Immature natural killer cell (primary cell): ENCODE measurements at places on chromosomes 12 and 14.

- DNase-seq, result no peak
These were observed 13.3 kb upstream of the KRT86 start for GRCh38 chr12:52261208-52261484.

- peak; percentile 52 for DNase-seq
These were observed 1004.2 kb downstream of the TMEM121 start for GRCh38 chr14:106530423-106531107.

DNA sequence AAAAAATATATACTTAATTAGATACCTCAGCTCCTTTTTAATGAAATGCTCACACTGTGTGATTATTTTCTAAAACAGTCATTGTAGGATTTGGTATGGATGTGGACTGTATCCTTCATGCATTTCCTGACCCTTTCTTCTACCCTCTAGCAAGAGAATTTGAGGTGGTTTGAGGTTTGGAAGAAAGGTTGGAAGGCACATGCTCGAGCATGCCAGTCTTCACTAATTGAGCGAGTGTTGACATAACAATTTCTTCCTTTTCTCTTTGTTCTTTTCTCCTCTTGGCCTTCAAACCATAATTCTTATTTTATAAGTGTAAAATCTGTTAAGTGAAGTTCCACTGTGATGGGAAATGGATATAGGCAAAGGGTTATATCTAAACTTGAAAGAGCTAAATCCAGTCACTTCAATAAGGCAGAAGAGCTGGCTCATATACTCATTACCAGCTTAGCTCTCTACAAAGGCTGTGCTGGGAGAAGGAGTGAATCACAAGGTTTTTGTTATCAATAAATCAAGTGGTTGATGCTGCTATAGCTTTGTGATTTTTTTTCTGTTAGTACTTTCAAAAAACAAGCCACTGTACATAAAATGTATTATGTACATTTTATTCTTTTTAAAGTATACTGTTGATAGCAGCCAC, 16.2 kb upstream of the PTHLH start:
- no peak for DNase-seq

DNA sequence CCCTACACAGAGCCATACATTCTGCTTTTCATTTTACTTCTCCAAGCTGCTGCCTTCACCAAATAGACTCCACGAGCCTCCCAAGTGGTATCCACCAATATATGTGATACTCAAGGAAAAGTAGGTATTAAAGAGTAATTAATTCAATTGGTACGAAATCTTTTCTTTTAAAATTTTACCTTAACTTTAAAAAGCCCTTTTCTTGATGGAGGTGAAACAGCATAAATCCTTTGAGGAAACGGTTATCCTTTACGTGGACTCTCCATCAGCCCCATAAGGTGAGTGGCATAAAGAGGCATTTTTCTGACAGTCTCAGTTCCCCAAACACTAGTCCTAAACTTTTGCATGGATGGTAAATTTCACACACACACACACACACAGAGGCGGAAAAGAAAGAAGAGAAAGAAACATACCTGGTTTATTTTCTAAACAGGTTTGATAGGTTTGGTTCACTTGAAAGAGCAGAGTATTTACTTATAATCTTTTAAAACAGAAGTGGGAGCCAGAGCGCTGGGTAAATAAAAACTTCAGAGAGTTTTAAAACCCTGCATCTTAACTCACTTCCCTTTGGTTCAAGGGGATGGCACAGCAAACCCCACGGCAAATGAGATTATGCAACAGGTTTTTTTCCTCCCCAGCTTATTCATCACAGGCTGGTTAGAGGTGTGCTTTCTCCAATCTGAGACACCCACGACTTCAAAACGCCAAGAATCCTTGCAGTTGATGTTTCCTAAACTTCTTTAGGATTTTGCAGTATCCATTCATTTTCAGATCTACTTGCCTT, 1.9 kb downstream of the DUSP16 start:
- DNase-seq, result peak; percentile 64

- DNase-seq, result peak; percentile 69
These were observed 15.5 kb downstream of the MANSC1 start for GRCh38 chr12:12334367-12335040.

GRCh38 chr14:51561141-51561540, 90.6 kb upstream of the FRMD6 start:
- DNase-seq, result no peak
